ENCODE measurements at places on chromosomes 3 and 15.

DNA sequence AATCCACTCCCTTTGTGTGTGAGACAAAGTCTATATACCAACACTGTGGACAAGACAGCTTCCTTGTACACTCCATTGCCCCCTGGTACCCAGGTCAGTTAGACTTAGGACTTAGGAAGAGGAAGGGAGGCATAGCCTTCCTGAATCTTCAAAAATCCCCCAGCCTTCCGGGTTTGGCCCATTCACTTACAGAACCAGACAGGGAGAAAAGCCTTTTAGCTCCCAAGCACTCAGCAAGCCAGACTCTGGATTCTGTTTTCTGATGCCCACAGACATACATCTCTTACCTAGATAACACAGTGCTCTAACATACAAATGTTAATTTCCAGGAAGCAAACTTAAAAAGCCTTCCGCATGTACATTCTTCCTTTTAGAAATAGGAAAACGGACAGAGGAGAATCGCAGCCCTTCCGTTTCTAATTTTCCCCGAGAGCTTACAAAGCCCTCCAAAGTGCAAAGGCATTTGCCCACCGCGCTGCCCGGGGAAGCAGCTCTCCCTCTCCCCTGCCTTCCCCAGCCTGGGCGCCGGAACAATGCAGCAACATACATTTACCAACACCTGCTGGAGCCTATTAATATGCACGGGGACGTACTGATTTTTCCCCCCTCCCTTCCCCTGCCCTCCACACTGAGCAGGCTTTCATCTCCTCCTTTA lies 442.0 kb downstream of the MAGI1 start:
- DNase-seq, result no peak

DNA sequence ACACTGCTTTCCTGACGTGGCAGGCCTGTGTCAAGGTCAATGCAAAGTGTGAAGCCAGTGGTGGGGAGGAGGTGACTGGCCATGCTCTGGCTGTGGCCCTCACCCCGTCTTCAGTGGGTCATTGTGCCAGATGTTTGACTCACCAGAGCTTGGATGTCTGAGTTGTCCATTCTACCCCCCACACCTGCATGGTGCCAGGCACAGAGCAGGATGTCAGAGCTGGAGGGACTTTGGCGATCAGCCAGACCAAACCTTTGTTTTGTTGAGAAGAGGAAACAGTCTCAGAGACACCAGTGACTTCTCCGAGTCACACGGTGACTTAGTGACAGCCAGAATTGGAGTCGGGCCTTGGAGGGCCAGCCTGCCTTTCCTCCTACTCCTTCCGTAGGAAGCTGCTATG lies 49.5 kb downstream of the SMAD6 start:
- DNase-seq, result no peak

DNA sequence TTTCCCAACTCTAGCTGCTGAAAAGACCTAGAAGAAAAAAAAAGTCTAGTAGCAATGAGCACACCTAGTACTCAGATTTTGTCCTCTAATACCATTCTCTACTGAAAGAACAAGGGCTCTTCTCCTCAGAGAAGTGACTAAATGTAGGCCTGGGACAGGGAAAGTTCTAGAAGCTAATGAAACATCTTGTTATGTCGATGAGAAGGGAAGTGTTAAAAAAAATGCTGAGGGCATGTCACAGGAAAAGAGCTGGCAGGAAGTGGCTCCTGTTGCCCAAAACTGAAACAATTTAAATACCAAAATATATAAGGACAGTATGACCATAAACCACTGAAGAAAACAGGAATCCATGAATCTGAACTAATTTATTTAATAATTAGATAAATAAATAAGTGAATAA lies 581.4 kb upstream of the TBL1XR1 start:
- DNase-seq, result no peak

- no peak for DNase-seq
These were observed 3.3 kb downstream of the WNT7A start for GRCh38 chr3:13876451-13877100.

GRCh38 chr15:63504979-63505841 lies 817 bp downstream of the USP3 start:
- no peak for DNase-seq

DNA sequence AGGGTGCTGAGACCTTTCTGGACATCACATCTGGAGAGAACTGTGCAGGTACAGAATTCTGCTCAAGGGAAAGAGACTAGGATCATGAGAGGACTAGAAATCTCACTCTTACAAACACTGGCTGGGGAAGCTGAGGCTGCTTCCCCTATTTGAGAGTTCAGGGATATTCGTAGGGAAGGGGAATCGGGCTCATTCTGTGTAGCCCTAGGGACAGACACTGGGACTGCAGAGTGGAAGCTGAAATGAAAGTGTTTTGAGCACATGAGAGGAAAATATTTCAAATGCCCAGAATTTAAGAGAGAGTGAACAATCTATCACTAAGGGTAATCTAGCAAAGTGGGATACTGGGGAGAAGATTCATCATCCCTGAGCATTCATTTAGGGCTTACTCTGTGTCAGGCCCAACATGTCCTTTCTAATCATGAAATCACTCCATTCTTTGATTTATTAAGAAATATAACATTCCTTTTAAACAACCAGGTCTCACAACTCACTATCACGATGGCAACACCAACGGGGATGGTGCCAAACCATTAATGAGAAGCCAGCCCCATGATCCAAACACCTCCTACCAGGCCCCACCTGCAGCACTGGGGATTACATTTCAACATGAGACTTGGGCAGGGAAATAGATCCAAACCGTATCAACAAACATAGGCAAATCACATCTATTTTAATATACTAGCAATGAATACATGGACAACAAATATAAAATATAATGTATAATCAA lies 63.0 kb downstream of the CPN2 start:
- no peak for DNase-seq

- DNase-seq, result no peak
These were observed 72.0 kb downstream of the SCN5A start for GRCh38 chr3:38577371-38578080.

DNA sequence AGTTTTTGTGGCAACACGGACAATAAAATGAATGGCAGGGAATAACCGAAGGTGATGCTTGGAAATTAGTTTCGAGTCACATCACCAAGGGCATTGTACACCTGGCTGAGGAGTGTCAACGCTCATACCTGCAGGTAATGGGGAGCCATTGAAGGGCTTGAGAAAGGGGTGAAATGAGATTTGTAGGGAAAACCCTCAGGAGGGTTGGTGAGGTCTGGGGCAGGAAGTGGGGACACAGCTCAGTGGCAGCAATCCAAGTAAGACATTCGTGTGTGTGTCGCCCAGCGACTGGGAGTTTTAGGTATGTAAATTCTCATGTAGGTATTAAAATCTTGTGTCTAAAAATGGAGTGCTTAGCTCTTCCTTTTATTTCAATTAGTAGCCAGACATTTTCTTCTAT lies 14.3 kb downstream of the PARP14 start:
- no peak for DNase-seq

DNA sequence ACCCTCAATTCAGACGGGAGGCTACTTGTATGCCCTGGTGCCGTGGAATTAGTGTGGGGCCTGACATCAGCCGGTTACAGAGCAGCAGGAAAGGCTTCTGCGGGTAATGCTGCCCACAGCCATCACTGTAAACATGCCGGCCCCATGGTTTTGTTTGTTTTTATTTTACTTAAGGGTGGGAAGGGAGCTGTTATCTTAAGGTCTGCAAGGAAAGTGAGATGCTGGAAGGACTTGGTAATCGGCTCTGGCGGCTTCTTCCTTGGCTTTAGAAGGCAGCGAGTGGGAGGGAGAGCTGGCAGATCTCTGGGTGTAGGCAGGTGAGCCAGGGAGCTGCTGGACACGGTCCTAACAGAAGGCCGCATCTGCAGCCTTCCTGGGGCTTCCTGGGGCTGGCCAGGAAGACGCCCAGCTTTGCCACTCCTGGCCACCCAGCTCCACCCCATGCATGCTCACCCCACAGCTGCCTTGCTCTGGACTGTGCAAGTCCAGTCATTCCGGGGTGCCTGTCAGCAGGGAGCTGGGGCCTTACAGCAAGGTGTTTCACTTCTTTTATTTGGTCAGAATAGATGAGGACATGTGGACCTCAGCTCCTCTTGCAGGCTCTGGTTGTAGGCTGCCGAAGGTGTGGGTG lies 54.1 kb upstream of the FURIN start:
- DNase-seq, result no peak

DNA sequence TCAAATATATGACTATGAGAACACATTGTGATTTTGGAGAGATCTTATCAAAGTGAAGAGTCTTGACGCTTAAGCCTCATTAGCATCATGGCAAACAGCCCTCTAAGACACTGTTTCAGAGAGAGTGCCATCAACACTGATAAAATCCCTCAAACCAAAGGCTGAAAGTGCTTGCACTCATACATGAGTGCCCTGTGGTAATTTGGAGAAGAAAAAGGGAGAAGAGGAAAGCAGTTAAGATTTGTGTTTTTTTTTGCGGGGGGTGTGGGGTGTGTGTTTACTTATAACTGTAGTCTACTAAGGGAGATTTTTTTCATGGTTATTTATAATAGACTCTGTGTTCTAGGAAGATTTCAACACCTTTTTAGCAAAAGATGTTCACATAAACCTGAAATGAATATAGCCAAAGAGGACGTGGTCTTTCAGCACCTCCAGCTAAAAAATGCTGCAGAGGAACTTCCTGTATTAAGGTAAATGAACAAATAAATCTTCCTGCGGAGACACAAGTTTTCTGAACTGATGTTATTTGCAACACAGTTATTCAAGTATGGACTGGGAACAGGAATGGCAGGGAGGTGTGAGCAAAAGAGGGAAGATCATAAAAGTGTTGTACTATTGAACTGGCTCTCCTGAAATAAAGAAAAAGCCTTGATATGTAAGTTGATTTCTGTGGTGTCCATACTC lies 81.9 kb upstream of the TGFBR2 start:
- no peak for DNase-seq

DNA sequence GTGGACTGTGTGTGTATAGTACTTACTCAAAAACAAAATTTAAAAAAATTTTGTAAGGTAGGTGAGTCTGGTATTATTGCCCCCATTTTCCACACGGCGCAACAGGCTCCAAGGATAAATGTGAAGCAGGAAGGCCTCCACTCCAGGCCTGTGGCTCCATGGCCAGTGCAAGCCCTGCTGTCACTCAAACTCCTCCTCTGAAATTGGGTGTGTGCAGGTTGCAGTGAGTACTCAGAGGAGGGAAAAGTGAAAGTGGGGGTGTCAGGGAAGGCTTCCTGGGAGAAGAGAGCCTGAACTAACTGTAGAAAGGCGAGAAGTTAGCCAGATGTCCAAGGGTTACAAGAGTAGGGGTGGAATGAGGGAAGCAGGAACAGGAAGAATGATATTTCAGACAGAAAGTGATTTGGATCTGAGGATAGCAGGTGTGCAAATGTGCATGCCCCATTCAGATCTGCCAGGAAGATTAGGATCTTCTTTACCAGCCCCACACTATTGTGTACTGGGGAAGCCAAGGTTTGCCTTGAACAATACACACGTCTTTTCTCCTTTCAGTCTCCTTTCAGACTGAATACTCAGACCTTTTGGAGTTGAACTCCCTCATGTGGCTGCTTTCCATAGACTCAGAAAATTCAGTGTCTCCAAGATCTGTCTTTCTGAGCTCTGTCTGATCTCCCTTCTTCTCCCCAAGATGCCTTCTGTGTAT lies 48.7 kb upstream of the RYK start:
- no peak for DNase-seq

- peak; percentile 31 for DNase-seq
These were observed 62.5 kb upstream of the SKOR1 start for GRCh38 chr15:67762610-67763368.

DNA sequence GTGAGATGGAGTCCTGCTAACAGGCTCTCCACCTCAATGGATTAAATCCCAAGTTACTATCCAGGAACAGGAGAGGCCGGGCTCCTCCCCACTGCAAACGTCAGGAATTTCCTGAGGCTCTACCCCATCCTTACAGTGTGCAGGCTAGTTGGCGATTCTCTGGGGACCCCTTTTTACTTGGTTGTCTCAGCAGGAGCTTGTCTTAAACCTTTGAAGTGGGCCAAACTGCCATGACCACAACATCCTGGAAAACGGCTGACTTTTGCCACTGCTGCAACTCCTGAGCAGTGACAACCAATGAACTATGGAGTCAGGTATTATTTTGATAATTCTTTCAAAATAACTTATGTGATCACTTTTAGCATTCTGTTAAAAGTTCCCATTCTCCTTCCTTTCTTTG lies 440.9 kb upstream of the CCDC54 start:
- no peak for DNase-seq

- DNase-seq, result no peak
These were observed 55.2 kb downstream of the OSTN start for GRCh38 chr3:191254098-191254873.

GRCh38 chr3:184993394-184993793 lies 159.5 kb downstream of the C3orf70 start:
- DNase-seq, result no peak

- no peak for DNase-seq
These were observed 70.2 kb upstream of the CD96 start for GRCh38 chr3:111471831-111472230.

DNA sequence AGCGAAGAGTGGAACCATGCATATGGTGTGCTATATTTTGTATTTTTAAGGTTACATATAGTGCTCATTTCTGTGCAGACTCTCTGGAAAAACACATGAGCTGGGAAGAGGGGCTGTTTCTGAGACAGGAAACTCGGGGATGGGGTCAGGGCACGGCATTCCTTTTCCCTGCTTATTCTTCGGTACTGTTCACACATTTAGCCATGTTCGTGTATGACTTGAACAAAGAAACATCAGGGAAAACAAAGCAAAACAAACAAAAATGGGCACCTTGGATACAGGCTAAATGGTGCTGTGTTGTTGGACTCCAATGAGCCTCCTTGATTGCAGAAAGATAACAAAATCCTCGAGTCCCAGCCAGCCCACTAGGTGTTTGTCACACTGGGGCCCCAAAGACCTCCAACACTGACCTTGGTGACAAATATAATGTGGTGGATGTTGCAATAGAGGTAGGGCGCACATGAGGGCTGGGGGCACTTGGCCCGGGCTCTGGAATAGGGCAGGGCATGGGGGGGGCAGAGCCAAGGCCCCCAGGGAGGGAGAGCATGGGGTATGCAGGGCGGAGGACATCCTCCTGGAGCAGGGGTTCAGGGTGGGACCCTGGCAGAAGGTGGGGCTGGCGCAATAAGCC lies 19.3 kb downstream of the DNASE1L3 start:
- no peak for DNase-seq

DNA sequence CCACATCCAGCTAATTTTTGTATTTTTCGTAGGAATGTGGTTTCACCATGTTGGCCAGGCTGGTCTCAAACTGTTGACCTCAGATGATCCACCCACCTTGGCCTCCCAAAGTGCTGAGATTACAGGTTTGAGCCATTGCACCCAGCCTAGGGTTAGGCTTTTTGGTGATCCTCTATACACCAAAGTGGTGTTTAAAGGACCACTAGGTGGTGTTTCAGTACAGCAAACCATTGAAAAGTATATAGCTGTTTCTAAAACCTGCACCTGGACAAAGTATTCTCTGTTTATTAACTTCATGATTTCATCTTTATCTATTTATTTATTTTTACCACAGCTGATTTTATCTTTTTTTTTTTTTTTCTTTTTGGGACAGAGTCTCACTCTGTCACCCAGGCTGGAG lies 68.4 kb downstream of the MINDY2 start:
- DNase-seq, result no peak

- DNase-seq, result no peak
These were observed 577.5 kb upstream of the NECTIN3 start for GRCh38 chr3:110494093-110494490.

GRCh38 chr3:27729748-27730611 lies 7.9 kb upstream of the EOMES start:
- no peak for DNase-seq

- no peak for DNase-seq
These were observed 59.5 kb upstream of the TMEM115 start for GRCh38 chr3:50418850-50419249.

- DNase-seq, result no peak
These were observed 211.4 kb upstream of the EPHA3 start for GRCh38 chr3:88896026-88896425.

GRCh38 chr3:149080699-149081091 lies 5.6 kb downstream of the HLTF start:
- no peak for DNase-seq
